ENCODE measurements at places on chromosomes 13 and 19.

DNA sequence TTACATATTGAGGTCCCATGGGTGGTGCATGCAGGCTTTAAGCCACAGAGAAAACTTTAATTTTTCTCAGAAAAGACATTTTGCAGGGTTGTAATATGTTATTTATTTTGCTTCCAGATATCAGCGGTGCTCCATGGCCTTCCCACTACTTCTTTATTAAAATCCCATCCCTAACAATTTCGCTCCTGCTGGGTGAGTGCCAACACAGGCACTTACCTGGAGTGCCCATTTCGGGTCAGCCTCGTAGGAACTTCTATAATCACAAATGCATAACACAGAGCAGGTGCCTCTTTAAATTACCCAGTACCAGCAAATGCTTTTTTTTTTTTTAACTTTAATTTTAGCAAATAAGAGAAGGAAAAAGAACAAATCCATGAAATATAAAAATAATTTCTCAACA lies 86.4 kb downstream of the EFNB2 start:
- no peak for DNase-seq

GRCh38 chr19:3163230-3163886 lies 15.2 kb upstream of the S1PR4 start:
- DNase-seq, result peak; percentile 18

DNA sequence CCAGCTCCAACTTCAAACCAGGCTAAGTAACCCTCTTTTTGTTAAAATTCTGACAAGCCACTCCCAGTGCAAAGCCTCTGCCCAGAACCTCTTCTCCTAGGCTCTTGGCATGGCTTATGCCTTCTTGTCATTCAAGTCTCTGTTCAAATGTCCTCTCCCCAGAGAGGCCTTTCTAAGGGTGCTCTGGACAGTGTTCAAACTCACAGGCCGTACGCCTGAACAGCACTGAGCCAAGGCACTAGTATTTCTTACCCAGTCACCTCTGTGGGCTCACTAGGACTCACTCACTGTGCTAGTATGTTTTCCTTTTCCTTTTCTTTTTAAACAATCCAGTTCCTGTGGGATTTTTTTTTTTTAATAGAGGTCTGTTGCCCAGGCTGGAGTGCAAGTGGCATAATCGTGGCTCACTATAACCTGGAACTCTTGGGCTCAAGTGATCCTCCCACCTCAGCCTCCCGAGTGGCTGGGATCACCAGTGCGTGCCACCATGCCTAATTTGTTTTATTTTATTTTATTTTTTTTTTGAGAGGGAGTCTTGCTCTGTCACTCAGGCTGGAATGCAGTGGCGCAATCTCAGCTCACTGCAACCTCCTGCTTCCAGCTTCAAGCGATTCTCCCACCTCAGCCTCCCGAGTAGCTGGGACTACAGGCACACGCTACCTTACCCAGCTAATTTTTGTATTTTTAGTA lies 2.3 kb upstream of the ASF1B start:
- peak; percentile 42 for DNase-seq

- DNase-seq, result no peak
These were observed 173.2 kb downstream of the FLT1 start for GRCh38 chr13:28321756-28322155.

DNA sequence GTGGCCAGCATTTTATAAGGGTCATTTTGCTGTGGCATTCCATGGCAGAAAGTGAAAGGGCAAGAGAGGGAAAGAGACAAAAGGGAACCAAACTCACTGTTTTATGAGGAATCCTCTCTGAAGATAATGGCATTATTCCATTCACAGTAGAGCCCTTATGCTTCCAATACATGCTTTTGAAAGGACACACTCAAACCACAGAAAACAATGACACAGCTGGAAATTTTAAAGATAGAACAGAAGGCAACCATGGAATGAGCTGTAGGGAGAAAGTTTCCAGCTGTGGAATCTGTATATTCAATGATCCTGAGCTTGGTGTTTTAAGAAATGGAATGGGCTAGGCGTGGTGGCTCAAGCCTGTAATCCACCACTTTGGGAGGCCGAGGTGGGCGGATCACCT lies 677.4 kb downstream of the SLITRK1 start:
- DNase-seq, result no peak

- DNase-seq, result no peak
These were observed 787 bp downstream of the ZNF580 start for GRCh38 chr19:55641426-55642152.

GRCh38 chr19:14149509-14149994 lies 13.2 kb upstream of the ASF1B start:
- DNase-seq, result peak; percentile 65

DNA sequence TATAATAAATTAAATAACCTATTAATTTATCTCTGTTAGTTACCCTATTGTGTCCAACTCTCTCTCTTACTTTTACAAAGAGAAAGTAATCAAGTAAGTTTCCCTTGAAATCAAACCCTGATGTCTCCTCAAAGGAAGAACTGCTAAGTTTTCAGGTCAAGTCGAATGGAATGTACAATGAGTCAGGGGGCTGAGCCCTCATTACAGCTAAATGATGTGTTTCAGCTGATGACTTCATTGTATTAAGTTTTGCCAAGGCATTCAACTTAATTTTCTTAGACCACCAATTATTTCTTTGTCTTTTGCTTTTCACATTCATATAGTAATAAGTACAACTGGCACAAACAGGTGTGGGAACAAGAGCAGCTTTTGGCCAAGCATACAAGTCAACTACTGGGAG lies 54.7 kb upstream of the DCT start:
- no peak for DNase-seq

- no peak for DNase-seq
These were observed 182.6 kb upstream of the IRS2 start for GRCh38 chr13:109968876-109969577.

DNA sequence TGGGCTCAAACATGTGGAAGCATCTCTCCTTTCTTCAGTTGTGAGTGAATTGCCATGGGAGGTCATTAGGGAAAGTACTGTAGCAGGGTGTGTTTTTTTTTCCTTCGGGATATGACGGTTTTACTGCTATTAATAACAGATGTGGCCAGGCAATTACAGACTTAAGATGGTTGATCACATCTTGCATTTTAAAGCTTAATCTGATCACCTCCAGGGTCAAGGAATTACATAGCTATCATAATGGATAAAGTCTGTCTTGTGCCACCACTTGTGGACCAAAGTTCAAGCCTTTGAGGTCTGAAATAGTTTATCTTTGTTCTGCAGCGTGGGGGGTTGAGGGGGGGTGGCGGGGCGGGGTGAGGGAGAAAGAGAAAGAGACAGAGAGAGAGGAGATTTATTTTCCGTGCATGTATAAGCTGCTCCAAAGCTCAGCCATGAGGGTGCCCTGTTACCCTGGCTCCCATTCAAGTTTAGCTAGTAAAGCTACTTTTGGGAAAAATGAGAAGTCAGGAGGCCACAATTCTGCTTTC lies 5.5 kb upstream of the SERP2 start:
- DNase-seq, result no peak

DNA sequence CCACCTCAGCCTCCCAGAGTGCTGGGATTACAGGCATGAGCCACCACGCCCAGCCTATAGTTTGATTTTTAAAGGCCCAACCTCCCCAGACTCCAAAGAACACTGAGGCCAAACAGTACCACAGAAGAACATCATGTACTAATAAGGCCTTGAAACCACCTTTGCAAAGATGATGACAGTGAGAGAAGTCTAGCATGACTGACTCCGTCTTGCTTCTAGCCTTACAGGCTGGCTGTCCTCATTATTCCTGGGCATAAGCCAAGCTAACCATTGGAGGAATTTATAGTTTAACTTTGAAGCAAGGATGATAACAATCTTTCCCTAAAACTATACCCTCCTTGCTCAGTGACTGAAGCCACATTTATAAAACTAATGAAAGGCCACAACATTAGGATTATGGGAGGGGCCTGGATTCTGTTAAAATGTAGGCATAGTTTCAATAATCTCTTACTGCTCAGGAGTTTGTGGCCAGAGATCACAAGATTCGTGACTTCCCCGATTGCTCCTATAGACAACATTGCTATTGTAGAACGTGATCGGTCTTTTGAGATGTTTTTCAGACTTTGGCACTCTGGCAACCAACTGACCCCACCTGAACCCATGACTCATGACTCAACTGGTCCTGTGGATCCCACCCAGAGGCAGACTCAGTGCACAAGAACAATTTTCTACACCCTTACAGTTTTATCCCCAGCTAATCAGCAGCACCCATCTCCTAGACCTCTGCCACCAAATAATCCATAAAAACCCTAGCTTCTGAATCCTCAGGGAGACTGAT lies 17.6 kb downstream of the GPR42 start:
- DNase-seq, result no peak

- no peak for DNase-seq
These were observed 8.1 kb upstream of the SERPINE3 start for GRCh38 chr13:51331354-51331861.

DNA sequence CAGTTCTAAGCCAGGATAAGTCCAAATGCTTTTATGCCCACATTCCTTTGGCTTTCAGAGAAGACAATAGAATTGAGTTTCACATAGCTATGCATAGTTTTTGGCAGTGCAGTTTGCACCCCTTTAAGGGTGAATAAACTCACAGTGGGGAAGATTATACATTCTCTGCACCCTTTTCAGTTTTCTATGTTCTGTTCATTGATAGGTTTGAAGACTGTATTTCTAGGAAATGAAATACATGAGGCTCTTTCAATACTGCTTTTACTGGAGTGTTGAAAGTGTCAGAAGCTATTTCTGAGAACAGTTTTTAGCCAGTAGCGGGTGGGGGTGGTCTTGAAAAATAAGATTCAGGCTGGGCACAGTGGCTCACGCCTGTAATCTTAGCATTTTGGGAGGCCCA lies 46.2 kb downstream of the IPO5 start:
- DNase-seq, result no peak

DNA sequence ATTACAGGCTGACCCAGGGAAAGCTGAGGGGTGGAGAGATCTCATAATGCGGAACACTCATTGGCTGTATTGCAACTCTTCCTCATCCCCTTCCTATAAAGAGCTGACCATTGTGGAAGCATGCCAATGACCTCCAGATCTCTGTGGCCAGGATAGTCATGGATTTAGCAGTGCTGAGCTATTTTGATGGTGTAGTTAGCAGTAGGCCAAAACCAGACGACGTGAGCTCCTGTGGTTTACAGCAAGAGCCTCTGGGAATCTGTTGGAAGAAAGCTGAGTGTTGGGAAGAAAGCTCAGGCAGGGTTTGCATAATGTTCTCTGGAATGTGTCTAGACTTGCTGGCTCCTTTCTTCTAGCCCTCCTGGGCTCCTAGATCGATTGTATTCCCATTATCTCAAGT lies 187.5 kb upstream of the GPC6 start:
- no peak for DNase-seq

DNA sequence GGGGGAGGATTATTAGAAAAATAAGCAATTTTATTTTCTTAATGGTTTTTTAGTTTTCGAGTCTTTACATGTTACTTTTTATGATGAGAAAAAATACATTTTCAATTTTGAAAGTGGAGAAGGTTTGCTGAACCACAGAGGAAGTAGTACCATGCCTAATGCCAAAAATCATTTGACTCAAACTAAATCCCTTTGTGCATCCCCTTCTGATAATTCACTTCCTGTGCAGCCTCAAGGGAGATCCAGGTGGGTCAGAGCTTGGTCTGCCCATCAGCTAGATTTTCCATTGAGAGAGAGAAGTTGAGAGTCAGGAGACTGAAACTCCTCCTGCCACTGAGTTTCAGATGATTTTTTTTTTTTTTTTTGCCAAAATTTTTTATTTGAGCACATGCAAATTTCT lies 571.7 kb downstream of the LIG4 start:
- DNase-seq, result no peak

DNA sequence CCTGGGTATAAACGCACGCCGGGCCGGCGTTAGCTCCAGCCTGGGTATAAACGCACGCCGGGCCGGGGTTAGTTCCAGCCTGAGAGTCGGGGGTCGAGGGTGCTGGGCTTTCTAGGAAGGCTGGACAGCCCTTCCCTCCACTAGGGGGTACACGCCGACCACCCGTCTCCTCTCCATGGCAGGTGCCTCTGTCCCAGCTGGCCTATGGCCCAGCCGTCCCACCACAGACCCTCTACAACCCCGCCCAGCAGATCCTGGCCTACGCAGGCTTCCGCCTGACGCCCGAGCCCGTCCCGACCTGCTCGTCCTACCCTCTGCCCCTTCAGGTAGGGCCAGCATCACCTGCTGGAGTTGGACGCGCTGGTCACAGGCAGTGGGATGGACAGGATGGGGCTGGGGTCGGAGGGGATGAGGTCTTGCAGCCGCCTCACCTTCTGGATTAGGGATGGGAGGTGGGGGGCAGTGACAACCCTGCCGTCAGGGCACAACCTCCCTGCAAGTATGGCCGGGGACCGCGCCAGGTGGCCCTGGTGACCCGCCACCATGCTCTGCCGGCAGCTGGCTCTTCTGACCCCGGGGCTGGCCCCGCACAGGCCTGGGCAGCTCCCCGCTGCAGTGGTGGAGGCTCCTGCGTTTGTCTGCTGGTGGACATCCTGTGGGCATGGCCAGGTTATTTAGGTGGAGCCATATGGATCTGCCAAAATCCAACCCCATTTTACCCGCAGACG lies 45.8 kb downstream of the TMEM255B start:
- no peak for DNase-seq

DNA sequence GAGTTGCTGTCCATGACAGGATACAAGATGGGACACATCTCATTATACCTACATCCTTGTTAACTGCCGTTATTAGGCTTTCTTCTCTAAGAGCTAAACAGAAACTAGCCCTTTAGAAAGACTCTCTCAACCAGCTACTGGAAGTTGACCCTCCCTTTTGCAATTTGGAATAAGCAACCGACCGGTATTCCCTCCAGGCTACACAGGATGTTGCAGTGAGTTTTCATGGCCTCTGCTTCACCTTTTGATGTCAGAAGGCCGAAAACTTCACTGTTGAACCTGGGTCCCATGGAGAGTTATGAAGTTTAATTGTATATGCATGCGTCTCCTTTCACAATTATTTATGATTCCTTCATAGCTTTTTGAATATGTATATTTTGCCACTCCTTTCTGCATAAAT lies 1042.5 kb upstream of the SPRY2 start:
- DNase-seq, result no peak

GRCh38 chr19:20479483-20479882 lies 86.1 kb downstream of the ZNF737 start:
- DNase-seq, result no peak

DNA sequence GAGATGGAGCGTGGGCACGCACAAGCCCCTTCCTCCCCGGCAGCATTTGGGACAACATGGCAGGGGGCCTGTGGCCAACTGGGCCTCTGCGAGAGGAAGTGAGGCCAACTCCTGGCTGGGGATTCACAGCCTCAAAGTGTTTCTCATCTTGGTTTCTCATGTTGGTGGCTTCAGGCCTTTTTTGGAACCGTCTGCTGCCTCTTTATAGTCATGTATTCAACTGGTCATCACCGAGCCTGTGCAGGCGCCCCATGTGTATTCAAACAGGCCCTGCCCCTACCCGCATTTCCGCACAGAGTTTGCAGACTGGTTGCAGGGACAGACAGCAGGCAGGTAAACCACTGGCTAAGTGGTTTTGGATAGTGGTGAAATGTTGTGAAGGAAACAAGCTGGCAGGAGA lies 17.3 kb upstream of the RELB start:
- no peak for DNase-seq

DNA sequence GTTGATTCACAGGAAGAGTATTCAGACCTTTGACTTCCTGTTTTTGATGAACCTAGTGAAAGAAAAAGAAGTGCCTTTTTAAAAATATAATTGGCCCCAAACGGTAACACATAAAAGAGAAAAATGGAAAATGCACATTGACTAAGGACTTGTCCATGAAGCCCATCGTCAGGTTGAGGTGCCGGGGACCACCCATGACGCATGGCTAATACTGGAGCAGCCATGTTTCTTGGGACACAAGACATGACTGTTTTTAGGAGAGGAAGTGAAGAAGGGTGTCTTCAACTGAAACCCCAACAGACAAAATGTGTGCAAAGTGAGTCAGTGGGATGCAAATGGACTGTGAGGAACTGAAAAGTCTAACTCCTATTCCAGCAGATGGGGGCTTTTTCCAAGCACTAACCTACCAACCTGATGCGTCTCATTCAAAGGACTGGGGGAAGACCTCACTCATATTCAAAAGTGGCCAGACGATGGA lies 459.4 kb downstream of the FOXO1 start:
- DNase-seq, result no peak
